ENCODE measurements at places on chromosomes 1 and 21.

- DNase-seq: no peak
These were observed 1.6 kb downstream of the CRYBG2 start for GRCh38 chr1:26352338-26352679.

DNA sequence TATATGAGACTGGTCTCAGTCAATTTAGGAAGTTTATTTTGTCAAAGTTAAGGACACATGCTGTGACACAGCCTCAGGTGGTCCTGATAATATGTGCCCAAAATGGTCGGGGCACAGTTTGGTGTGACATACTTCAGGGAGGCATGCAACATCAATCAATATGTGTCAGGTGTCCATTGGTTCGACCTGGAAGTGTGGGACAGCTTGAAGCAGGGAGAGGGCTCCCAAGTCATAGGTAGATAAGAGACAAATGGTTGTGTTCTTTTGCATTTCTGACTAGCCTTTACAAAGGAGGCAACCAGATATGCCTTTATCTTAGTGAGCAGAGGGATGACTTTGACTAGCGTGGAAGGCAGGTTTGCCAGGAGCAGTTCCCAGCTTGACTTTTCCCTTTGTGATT, 4.5 kb upstream of the ERVH48-1 start:
- DNase-seq: no peak

DNA sequence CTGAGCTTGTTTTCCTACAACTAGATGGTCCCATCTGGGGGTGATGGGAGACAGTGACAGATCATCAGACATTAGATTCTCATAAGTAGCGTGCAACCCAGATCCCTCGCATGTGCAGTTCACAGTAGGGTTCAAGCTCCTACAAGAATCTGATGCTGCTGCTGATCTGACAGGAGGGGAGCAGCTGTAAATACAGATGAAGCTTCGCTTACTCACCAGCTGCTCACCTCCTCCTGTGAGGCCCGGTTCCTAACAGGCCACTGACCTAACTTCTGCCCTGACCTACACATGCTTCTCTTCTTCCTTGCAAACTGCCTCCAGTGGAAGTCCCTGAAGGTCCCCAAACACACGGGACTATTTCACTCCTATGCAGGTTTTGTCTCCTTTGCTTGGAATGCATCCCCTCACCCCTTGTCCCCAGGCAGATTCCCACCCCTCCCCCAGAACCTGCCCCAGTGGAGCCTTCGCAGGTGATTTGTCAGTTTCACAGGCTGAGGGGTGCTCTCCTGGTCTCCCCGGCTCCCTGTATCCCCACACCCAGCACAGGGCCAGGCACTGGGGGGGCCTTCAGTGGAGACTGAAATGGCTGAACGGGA, 5.7 kb upstream of the ZBTB48 start:
- DNase-seq: peak; percentile 30

GRCh38 chr1:115301438-115302020, 36.5 kb downstream of the NGF start:
- DNase-seq: peak; percentile 38

GRCh38 chr1:226799634-226800281, 60.7 kb upstream of the ITPKB start:
- DNase-seq: no peak

GRCh38 chr1:84298684-84299535, 2.6 kb upstream of the SAMD13 start:
- DNase-seq: peak; percentile 63

GRCh38 chr1:223524930-223525451, 131.8 kb downstream of the CCDC185 start:
- DNase-seq: no peak

DNA sequence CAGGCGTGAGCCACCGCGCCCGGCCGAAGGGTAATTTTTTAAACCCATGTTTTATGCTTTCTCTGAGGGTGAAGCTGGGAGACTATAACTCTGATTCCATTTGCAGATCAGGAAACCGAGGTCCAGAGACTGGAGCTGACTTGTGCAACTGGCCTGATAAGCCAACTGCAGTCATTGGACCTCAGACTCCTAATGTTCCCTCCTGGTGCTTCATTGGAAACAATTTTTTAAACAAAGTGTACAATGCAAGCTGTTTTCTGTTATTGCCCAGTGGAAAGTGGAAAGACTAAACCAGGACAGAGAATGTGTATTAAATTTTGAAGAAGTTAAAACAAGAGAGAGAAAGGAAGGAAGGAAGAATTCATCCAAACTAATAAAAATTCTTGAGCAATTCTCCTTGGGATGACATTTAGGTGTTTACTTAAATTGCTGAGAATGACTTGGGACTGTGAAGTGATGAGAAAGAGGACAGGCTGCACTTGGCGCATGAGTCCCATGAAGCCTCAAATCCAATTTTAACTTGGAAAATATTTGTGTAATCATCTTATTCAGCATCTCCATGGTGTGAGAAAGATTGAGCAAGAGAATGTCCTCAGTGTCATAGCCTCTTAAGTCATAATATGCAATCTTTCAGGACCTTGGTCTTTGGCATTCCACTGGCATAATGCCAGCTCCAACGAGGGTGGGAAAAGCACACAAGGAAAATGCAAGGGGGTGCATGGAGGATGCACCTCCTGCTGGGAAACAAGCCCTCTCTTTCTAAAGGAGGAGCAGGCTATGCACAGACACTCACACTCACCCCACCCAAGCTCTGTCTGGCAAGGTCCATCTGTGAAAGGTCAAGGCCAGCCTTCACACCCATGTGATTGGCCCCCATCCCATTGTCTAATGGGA, 342.0 kb downstream of the SIPA1L2 start:
- DNase-seq: no peak

DNA sequence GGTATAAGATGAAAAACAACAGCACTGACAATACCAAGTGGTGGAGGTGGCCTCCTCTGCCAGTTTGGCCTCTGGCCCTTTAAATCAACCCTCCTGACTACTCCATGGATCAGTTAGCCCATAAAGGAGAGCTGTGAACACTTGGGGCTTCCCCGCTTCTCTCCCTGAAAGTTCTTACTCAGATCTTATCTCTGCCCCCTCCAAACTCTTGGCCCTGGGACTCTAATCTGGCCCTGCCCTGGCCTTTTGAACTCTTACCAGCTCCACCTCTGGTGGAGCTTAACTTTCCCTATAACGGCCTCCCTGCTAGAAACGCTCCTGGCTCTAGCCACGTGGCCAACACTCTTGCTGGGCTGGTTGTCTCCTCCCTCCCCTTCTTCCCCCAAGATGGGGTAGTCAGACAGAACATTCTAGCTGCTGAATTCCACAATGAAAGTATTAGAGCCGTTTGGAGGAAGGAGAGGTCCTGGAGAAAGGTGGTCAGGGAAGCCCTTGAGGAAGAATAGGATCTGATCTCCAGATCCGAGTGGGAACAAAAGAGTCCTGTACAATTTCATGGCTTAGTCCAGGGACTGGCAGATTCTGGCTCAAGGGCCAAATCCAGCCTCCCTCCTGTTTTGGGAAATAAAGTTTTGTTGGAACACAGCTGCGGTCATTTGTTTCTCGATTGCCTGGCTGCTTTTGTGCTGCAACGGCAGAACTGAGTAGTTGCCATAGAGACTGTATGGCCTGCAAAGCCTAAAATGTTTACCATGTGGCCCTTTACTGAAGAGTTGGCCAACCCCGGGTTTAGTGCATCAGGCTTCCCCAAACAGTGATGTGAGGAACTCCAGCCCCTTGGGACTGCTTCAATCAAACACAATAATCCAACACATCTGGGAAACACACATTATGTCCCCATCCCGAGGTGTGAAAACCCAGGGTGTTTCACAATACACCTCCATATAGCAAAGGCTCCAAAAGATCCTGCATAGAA, 9.5 kb upstream of the PIGR start:
- DNase-seq: no peak

DNA sequence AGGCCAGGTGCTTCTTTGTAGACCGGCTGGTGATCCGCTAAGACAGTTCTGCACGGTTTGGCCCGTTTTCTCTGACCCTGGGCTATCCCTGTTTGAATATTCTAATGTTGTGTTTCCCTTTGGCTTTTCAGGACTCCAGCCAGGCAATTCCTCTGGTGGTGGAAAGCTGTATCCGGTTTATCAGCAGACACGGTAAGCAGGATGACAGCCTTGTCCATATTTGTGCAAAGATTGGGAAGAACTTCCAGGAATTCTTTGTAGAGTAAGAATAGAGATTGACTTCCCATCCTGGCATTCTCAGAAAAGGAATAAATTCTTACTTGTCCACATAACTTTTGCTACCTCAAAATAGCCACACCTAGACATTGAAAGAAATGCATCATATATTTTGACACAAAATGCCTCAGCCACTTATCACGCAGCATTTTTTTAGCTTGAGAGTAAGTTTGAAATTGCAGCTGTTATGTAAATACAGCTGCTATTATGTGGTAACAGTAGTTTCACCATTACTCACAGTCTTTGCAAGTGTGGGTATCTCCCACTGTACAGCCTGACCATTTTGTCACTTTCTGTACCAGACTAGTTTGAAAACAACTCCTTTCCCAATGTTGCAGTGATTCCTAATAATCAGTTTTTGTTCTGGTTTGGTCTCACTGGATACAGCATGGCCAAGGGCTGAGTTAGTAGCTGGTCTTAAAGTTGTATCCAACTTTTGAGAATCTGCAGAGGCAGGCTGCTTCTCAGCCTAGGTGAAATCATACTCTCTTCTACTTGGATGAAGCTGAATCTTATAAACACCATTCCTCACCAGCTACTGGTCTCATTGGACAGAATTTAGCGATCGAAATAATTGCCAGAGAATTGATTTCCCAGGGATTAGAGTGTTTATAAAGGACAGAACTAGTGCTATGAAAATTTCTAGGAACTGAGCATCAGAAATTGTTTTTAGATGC, 40.0 kb upstream of the IKBKE start:
- DNase-seq: peak; percentile 64

DNA sequence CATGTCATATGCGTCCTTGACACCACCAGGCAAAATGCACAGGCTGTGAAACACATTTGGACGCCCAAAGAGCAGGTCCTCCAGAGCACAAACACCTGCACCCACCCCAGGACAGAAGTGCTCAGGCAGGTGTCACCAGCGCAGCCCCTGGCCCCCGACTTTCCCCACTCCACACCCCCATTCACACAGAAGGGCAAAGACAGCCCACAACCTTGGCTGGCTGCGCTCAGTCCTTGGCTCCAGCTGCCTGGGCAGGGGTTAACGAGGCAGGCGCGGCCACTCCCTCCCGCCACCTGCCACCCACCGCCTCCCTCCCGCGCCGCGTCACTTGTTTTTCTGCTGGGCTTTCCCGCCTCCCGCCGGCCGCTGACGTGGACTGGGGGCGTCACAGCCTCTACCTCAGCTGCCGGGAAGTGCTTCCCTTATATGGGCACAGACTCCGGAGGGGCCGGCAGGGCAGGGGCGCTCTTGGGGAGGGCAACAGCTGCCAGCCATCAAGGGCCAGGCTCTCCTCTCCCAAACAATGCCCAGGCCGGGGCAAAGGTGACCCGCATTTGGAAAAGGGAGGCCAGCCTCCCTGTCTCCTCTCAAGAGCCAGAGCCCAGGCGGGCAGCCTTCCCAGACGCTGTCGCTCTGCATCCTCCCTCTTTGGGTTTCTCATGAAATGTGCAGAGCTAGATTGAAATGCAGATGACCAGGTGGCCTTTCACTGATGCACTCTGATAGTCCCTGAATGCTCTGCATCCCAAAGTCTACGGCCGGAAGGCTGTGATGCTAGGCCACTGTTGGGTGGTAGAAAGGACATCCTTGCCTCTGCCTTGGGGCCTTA, 14.8 kb upstream of the BTG2 start:
- peak; percentile 60 for DNase-seq

GRCh38 chr1:41639332-41639936, 155.0 kb upstream of the EDN2 start:
- peak; percentile 84 for DNase-seq

DNA sequence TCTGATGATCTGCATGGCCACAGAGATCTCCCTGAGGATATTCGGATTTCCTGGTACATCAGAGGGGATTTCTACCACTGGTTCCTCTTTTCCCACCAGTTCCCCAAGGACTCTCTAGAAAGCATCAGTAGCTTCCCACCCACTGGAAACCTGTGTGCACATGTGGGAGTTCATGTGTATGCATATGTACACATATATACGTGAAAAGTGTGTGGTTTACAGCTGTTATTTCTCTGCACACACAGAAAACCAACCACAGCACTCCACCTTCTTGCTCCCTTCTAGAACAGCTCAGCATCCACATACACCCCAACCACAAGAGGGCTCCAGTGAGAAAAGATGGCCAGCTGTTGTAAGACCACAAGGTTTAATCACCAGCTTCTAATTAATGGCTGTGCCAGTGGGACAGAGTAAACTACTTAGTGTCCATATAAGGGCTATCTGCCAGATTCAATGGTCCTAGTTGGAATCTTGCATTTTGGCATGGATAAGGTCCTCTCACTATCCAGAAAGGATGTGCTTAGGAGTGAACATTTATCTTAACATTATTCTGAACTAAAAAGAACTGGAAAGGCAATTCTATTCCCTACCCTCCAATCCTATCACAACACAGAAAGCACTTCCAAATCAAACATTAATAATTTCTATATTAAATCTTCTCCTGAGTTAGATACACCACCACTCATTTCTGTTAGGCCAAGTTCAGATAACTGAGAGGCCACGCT, 24.1 kb downstream of the GPR3 start:
- peak; percentile 83 for DNase-seq
